Colonic mucosa (tissue), 4 donors: ENCODE measurements at places on chromosomes 7 and 10. TPM values are rescaled to one million over a fixed set of nuclear protein-coding genes. Genes with fewer than 3 reads are reported as not detected.
A peak's percentile ranks its signal among the peaks of the same experiment; 100 is the strongest.

GPR15LG gene
- 560 TPM for total RNA-seq

ZNRF2 gene
- total RNA-seq: 42.4 TPM

IQUB gene
- 0.16 TPM for total RNA-seq

CRHR2 gene
- total RNA-seq: 0.16 TPM

HOXA7 gene
- total RNA-seq: 24.4 TPM

SEC31B gene
- 13.2 TPM for total RNA-seq

CACNA2D1 gene
- total RNA-seq: 1.4 TPM

GIMAP6 gene
- total RNA-seq: 7.1 TPM

BTBD16 gene
- 0.40 TPM for total RNA-seq

GRCh38 chr7:159051916-159052315 is 92.8 kb downstream of the VIPR2 start:
- no peaks in the 10 kb centered on the region for H3K4me1 ChIP-seq
- H3K27me3 ChIP-seq: no peaks in the 10 kb centered on the region
- no peaks in the 10 kb centered on the region for H3K36me3 ChIP-seq
- no peak for DNase-seq
- no peak overlapping the region for H3K27ac ChIP-seq

GRCh38 chr7:31664890-31665289 is 22.1 kb upstream of the PPP1R17 start:
- H3K27ac ChIP-seq: no peak overlapping the region
- H3K27me3 ChIP-seq: no peaks in the 10 kb centered on the region
- no peak for DNase-seq
- no peak overlapping the region for H3K4me3 ChIP-seq

GRCh38 chr10:2949221-2949947 is 118.0 kb upstream of the PFKP start:
- H3K4me1 ChIP-seq: no peaks in the 10 kb centered on the region
- H3K27ac ChIP-seq: no peak overlapping the region
- no peaks in the 10 kb centered on the region for H3K36me3 ChIP-seq

DNA sequence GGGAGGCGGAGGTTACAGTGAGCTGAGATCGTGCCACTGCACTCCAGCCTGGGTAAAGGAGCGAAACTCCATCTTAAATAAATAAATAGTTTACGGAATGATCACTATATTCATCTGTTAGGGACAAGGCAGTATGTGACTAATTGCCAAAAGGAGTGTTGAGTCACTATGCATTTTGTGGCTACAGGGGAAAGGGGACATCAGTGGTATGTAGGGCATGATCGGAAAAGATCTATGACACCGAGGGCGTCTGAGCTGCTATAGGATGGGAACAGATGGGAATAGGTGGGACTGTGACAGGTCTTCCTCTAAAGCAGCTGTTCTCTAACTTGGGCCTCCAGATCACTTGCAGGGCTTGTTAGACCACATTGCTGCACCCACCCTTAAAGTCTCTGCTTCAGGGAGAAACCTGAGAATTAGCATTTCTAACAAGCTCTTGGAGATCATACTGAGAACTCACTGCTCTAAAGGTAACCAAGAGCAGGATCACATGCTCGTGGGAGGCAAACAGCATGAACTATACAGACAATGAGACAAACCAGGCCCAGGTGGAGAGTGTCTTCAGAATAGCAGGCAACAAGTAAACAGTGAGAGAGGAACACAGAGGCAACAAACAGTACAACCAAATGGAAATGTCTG is 65.1 kb upstream of the ITGA8 start:
- DNase-seq: no peak
- peaks cover 4% of the 10 kb centered on the region for H3K36me3 ChIP-seq
- H3K27me3 ChIP-seq: no peaks in the 10 kb centered on the region
- no peaks in the 10 kb centered on the region for H3K4me1 ChIP-seq
- H3K4me3 ChIP-seq: no peak overlapping the region

DNA sequence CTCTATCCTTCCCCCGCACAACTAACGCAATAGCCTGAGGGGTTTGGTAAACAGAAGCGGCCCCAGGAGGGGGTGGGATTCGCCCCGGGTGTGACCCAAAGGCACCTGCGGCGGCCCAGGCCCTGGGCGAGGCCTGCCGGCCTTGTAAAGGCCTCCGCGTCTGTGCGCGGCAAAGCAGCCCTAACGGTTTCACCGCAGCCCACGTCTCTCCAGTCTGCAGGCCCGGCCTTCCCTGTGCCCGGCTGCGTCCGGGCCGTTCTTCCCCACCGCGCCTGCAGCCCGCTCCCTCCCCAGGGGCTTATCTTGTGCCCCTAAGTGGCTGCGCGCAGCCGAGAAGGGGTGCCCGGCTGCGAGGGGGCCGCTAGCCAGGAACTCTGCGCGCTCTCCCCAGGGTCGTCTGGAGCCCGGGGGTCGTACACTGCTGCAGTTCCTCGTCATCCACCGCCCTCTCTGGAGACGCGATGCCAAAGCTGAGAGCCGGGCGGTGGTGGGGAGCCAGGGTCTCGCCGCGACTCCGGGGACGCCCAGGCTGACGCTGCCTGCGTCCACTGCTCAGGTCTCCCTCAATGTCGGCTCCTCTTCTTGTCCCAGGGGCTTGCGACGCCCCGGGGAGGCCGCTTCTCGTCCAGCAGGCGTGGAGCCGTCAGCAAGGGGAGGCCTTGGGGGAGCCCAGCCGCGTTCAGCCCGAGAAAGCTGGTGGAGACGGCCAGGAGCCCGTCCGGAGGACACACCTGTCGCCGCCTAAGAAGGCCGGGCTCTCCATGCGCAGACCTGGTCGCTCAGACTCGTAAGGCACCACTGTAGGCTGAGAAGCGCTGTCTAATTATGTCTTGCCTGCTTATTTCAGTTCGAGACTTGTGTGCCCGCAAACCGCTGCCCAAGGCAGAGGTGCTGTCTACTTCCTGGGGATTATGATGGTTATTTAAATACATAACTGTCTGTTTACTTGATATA is 132.3 kb downstream of the SPAG6 start:
- H3K36me3 ChIP-seq: no peaks in the 10 kb centered on the region
- H3K4me3 ChIP-seq: no peak overlapping the region
- no peak overlapping the region for H3K27ac ChIP-seq
- H3K27me3 ChIP-seq: peaks cover 41% of the 10 kb centered on the region
- peaks cover 15% of the 10 kb centered on the region for H3K4me1 ChIP-seq
- no peak for DNase-seq

DNA sequence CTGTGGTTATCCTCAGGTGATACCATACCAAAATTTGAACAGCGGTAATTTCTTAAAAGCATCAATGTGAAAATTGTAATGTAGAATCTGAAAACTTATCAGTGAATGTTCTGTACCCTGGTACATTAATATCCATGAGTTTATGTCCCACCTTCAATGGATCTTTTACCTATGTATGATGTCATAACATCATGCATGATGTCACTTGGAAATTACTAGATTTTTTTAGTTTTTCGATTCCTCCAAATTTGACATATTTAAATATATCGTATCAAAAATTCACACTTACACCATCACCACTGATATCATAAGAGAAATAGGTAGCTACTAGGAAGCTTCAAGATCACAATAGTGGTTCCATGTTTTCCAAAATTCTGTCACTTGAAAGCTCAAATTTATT is 95.0 kb upstream of the AKR1E2 start:
- H3K4me3 ChIP-seq: no peak overlapping the region
- no peak overlapping the region for H3K27ac ChIP-seq
- DNase-seq: no peak
- no peaks in the 10 kb centered on the region for H3K36me3 ChIP-seq

DNA sequence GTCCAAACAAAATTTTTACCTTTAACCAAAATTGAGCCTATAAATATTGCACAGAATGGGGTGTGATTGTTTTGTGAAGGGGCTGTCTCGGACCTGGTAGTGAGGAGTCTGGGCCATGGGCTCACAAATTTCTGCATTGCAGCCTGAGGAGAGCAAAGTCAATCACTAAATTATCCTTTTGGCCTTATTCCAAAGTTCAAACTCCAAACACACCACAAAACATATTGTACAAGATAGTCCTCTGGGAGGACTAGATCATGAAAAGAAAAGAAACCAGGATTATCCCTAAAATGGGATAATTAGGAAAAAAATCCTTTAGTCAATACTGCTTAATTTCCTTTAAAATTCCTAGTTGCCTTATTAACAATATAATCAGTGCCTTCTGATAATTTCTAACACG is 115.5 kb downstream of the BUB3 start:
- no peaks in the 10 kb centered on the region for H3K36me3 ChIP-seq
- H3K4me3 ChIP-seq: no peak overlapping the region
- peaks cover 3% of the 10 kb centered on the region for H3K27me3 ChIP-seq
- no peak for DNase-seq

DNA sequence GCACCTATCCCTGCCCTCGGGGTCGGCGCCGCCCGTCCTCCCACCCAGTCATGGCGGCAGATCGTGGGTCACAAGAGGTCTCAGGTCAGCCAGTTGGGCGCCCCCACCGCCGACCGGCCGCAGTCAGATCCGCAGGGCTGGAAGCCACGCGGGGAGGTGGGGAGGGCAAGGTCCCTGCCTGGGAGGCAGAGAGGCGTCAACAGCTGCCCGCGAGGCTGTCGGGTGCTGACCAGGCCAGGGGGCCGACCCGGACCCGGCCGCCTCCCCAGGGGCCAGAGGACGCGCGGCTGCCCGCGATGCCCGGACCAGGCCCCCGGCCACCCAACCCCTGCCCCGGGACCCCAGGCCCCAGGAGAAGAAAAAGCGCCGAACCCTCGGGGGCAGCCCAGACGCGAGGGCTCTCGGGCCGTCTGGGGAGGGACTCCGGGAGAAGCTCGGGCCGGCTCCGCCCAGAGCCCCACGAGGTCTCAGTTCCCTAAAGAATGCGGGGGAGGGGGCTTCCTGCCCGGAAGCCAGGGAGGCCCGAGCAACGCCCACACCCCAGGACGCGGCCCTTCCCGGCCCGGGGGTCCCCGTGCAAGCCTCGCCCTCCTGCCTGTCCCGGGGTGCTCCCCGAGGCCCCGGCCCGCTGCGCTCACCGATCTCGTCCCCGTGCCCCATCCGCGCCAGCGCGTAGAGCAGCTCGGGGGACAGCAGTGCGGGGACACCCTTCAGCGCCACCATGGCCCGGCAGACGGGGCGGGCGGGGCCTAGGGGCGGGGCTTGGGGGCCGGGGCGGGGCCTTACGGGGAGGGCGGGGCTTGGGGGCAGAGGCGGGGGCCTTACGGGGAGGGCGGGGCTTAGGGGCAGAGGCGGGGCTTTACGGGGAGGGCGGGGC is at the start of gene FUOM:
Gene FUOM, minus strand, starts transcription at position 735 of the 877 bp plus-strand sequence. Its CDS starts 12 bp downstream, at position 723.
- peak within 1 kb of the TSS; percentile 46 for H3K27ac ChIP-seq
- H3K36me3 ChIP-seq: no peaks in the 10 kb centered on the region
- peaks cover 7% of the 10 kb centered on the region for H3K4me1 ChIP-seq
- DNase-seq: no peak
- H3K27me3 ChIP-seq: no peaks in the 10 kb centered on the region
- H3K4me3 ChIP-seq: peak within 1 kb of the TSS; percentile 74

- no peak overlapping the region for H3K4me3 ChIP-seq
- no peak for DNase-seq
- peaks cover 5% of the 10 kb centered on the region for H3K4me1 ChIP-seq
- peak overlapping the region; percentile 27 for H3K27ac ChIP-seq
These were observed 73.5 kb downstream of the ZRANB1 start for GRCh38 chr10:125015356-125015944.

DNA sequence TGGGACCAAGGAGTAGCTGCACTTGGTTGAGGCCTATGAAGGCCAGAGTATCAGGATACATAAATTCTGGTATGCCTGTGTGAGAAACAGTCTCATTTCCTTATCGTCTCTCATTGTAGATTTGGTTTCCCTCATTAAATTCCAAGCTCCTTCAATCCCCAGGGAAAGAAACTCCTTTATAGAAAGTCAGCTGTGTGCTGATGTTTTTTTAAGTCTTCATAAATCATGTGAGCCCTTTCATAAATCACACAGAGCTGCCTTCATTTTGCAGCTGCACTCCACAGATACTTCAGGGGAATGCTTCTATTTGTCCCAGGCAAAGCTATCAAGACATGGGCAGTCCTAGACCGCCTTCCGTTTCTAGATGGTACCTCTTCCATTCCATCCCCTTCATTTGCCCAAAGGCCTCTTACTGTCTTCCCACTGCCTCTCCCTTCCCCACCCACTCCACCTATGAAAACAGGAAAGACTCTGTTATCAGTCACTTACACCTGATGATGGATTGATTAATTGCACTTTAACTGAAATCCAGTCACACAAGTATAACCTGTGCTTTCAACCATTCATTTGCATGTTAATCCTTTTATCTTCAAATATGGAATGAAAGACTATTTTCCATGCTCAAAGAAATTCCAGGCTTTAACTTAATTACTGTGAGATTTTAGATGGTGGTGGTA is 290.2 kb downstream of the C7orf25 start:
- H3K36me3 ChIP-seq: no peaks in the 10 kb centered on the region
- DNase-seq: no peak
- no peaks in the 10 kb centered on the region for H3K27me3 ChIP-seq
- no peaks in the 10 kb centered on the region for H3K4me1 ChIP-seq
- H3K27ac ChIP-seq: no peak overlapping the region
- no peak overlapping the region for H3K4me3 ChIP-seq
